Epithelial cell of alveolus of lung (primary cell): ENCODE measurements at places on chromosomes 12 and 14. TPM values are rescaled to one million over a fixed set of nuclear protein-coding genes. Genes with fewer than 3 reads are reported as not detected.

AQP5 gene
- not detected in 2 replicates for total RNA-seq

RPGRIP1 gene
- under 0.01 TPM in 1 of 2 replicates, not detected in the other for total RNA-seq

CFAP251 gene
- 0.72 and 2.3 TPM in 2 replicates for total RNA-seq

GPR68 gene
- under 0.01 and 1.6 TPM in 2 replicates for total RNA-seq

CLEC12A gene
- total RNA-seq, result not detected in 2 replicates

IQSEC3 gene
- 0.08 TPM in 1 of 2 replicates, not detected in the other for total RNA-seq

OLR1 gene
- 4.0 and 10.1 TPM in 2 replicates for total RNA-seq

MDGA2 gene
- 0.13 TPM in 1 of 2 replicates, not detected in the other for total RNA-seq

EML1 gene
- total RNA-seq, result 7.8 and 18.0 TPM in 2 replicates

E2F7 gene
- 4.6 and 10.3 TPM in 2 replicates for total RNA-seq

NOP9 gene
- 18.2 and 18.6 TPM in 2 replicates for total RNA-seq

IAPP gene
- total RNA-seq, result not detected in 2 replicates

HSP90B1 gene
- 537 and 672 TPM in 2 replicates for total RNA-seq

SERPINA9 gene
- not detected in 2 replicates for total RNA-seq

PMCH gene
- total RNA-seq, result not detected in 2 replicates

KRT6A gene
- total RNA-seq, result 3.2 and 20.6 TPM in 2 replicates

P2RX2 gene
- not detected in 2 replicates for total RNA-seq

TAS2R43 gene
- 0.13 TPM in 1 of 2 replicates, not detected in the other for total RNA-seq

PTPRQ gene
- total RNA-seq, result 0.13 and 0.24 TPM in 2 replicates

SYNDIG1L gene
- 0.13 and 2.5 TPM in 2 replicates for total RNA-seq

OR4Q3 gene
- total RNA-seq, result not detected in 2 replicates

ZNF605 gene
- total RNA-seq, result 1.8 and 7.9 TPM in 2 replicates

AKAP5 gene
- total RNA-seq, result 0.08 and 0.26 TPM in 2 replicates

ADAM20 gene
- under 0.01 and 0.24 TPM in 2 replicates for total RNA-seq

SLC4A8 gene
- total RNA-seq, result 1.9 and 3.4 TPM in 2 replicates

NKX2-1 gene
- 0.48 and 0.52 TPM in 2 replicates for total RNA-seq

ZNF891 gene
- 0.39 and 1.6 TPM in 2 replicates for total RNA-seq

ZBTB42 gene
- 1.5 and 3.6 TPM in 2 replicates for total RNA-seq

ITPR2 gene
- total RNA-seq, result 4.7 and 11.4 TPM in 2 replicates

IGFBP6 gene
- 162 and 1,029 TPM in 2 replicates for total RNA-seq
